ENCODE measurements at places on chromosomes 13 and 19.

GRCh38 chr19:50695251-50696093 lies 24.1 kb downstream of the SHANK1 start:
- no peak for DNase-seq

GRCh38 chr13:72180253-72180952 lies 313.4 kb upstream of the DACH1 start:
- DNase-seq, result no peak

DNA sequence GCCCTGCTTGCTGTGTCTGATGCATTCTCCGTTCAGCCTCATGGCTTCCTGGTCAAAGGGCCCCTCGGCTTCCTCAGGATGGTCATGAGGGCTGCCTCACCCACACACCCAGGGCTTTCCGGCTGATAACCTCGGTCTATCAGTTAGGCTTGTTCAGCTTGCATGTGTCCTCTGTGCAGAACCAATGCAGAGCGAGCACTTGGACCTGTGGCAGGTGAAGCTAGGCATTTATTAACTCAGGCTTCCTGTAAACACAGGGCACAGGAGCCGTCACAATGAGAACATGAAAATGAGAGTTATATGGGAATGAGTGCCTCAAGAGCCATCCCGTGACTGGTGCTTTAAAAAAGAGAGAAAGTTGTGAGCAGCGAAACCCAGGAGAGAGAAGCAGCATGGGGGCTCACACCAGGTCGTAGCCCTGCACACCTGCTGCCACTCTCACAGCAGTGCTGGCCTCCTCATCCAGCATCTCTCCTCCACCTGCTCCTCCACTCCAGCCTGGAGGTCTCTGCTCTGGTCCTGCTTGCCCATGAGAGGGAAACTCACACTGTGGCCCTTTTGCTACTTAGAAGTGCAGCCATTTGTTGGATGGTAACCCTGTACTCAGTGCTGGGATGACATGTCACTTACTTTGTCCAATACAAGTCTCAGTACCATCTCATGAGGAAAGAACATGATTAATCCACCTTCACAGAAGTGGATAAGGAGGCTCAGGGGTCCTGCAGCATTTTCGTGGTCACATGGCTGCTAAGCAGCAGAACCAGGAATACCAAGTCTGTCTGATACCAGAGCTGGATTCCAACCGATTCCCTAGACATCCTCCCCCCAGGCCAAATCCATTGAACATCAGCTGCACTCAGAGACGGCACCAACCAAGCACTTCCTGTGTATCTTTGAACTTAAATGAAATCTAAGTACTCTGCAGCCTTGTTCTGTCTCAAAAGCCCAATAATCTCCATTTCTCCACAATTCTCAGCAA lies 50.5 kb upstream of the IRS2 start:
- no peak for DNase-seq

DNA sequence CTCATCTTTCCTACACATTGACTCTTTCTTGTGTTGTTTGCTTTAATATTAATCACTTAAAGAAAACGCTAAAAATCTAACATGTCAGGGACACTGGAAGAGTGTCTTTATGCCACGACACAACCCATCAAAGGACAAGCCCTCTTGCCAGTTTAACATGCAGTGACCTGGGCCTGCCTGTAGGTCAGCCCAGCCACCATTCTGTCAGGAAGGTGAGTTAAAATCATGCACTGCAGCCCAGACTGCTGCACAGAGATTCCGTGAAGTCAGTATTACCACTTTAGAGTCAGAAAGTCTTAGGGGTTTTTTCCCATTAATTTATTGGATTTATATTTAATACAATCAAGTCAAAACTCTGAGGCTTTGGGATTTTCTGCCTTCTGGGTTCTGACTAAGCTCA lies 58.0 kb downstream of the TNFRSF19 start:
- no peak for DNase-seq

DNA sequence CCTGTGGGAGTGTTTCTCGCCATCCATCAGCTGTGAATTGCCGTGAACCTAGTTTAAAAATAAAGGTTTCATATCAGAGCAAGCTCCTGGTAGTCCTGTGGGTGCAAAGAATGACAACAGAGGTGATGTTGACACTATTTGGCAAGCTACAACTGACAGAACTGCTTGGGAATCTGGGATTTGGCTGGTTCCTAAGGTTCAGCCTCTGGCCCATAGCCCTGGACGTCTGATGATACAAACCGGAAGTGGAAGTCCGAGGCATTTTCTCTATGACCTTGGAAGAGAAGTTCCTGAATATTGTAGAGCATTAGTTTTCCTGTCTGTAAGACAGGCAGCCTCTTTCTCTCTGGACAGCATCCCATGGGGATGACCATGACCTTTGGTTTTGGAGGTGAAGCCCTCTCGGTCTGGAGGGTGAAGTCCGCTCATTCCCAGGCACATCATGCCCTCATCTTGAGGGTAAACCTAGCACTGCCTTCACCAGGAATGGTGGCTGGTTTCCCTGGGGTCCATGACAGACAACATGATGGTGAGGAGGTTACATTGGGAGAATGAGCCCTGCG lies 29.1 kb downstream of the GATAD2A start:
- no peak for DNase-seq

GRCh38 chr13:84399320-84400085 lies 517.2 kb upstream of the SLITRK1 start:
- no peak for DNase-seq

DNA sequence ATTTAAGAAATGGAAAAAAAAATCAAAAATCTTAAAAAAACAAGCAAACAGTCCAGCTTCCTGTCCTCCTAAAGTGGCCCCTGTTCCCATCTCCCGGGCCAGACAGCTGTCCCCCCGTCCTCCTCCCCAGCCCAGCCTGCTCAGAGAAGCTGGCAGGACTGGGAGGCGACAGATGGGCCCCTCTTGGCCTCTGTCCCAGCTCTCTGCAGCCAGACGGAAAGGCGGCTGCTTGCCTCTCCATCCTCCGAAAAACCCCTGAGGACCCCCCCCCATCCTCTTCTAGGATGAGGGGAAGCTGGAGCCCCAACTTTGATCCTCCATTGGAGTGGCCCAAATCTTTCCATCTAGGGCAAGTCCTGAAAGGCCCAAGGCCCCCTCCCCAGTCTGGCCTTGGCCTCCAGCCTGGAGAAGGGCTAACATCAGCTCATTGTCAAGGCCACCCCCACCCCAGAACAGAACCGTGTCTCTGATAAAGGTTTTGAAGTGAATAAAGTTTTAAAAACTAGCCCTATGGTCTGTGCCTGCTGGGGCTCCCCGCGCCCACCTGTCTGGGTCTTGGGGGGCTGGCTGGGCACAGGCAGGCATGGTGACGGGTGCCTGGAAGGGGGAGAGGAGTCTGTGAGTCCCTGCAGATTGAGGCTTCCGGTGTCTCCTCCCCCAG lies 3.8 kb downstream of the GADD45GIP1 start:
- DNase-seq, result peak; percentile 55

DNA sequence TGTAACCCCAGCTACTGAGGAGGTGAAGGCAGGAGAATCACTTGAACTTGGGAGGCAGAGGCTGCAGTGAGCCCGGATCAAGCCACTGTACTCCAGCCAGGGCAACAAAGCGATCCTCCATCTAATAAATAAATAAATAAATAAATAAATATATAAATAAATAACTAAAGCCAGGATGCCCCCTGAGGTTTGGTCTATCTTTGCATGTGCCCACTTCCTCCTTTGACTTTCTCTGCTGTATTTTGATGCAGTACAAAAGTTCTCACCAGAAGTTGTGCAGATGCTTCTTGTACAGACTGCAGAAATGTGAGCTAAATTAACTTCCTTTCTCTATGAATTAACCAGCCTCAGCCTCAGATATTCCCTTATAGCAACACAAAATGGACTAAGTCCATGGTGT lies 6.5 kb upstream of the N4BP2L2 start:
- DNase-seq, result no peak

DNA sequence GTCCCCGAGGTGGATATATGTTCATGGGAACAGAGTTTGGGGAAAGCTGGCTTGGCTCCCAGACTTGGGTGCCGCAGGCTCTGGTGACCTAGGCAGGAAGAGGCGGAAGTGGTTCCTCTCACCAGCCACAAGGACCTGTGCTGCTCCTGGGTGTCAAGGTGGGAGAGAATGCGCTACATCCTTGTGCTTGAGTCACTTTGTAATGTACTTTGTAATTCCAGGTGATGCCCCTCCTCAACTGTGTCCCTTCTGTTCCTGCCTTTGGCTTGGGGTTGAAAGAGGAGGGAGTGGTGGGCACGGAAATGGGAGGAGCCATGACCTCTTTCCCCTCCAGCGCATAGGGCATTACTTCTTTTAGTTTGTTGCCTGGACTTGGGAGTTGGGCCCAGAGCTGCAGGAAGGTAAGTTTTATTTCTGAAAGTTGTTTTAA lies 10.9 kb downstream of the GARRE1 start:
- DNase-seq, result no peak

GRCh38 chr13:110341445-110342244 lies 34.6 kb downstream of the COL4A2 start:
- DNase-seq, result no peak

DNA sequence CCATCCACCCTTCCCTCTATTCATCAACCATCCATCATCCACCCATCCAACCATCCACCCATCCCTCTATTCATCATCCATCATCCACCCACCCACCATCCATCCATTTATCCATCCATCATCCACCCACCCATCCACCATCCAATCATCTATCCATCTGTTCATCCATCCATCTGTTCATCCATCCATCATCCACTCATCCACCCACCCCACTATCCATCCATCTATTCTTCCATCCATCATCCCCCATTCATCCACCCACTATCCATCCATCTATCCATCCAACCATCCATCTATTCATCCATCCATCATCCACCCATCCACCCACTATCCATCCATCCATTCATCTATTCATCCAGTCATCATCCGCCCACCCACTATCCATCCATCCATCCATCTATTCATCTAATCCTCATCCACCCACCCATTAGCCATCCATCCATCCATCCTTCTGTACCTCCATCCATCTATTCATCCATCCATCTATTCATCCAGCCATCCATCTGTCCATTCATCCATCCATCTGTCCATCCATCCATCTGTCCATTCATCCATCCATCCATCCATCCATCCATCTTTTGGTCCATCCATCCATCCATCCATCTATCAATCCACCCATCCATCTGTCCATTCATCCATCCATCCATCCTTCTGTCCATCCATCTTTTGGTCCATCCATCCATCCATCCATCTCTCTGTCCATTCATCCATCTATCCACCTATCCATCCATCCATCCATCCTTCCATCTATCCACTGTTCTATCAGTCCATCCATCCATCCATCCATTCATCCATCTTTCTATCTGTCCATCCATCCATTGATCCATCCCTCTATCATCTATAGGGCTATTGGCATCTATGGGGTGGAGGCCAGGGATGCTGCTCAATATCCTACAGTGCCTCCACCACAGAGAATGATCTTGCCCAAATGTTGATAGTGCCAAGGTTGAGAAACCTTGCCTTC lies 47.5 kb downstream of the CPAMD8 start:
- no peak for DNase-seq

DNA sequence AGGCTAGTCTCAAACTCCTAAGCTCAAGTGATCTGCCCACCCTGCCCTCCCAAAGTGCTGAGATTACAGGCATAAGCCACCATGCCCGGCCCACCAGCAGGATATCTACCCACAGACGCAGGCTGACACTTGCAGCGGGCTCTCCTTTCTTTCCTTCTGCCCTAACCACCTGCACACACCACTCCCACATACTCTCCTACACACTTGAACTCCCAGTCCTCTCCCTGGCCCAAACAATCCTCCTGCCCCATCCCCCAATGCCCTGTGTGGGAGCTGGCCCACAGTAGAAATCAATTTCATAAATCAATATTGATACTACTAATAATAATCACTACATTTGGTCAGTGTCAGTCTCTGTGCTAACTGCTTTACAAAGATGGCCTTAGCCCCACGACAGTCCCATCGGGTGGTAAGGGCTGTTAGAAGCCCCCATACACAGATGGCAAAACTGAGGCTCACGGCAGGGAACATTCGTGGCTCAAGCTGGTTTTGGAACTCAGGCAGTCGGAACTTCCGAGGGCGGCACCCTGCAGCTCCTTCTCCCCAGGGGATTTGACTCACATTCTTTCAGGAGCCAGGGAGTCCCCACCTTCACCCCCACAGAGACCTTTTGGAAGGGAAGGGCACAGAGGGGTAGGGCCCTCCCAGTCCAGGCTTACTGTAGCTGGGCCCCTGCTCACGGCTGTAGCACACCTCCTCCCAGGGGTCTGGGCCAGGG lies 3.4 kb upstream of the DPF1 start:
- DNase-seq, result no peak

DNA sequence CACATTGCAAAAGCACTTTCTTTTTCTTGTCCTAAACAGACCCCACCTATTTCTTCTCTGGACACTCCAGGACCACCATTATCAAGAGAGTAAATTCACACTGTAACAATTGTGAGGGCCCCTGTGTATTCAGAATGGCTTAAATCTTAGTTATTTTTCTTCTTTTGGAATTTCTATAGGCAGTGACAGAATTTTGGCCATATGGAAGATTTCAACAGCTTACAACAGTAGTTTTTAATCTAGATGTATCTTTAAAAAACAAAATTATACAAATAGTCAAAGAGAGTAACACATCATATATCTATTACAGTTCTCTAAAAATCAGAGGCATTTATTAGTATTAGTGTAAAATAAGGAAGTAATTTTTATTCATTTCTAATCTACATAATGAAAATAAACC lies 482.1 kb downstream of the LIG4 start:
- no peak for DNase-seq

- peak; percentile 87 for DNase-seq
These were observed 61.5 kb downstream of the COL4A1 start for GRCh38 chr13:110245416-110245899.

DNA sequence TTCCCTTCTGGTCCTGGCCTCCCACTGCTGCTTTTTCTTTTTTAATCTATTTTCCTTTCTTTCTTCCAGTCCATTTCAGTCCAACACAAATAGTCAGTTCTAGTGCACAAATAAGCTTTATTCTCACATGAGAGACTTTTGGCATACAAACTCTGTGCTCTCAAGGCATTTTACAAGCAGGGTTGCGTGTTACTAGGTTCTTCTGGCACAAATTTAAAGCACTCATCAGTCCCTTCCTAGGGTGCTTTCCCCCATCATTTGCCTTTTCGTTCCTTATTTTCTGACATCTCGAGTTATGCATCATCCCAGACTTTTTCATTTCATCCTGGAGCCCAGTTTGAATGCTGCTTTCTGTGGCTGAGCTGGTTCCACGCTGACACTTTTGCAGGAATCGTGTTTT lies 29.8 kb upstream of the IL17D start:
- no peak for DNase-seq
